Stimulated activated CD4-positive, alpha-beta T cell treated with anti-CD3 and anti-CD28 coated beads, Interleukin-1b, Interleukin-23, amount 100 ng/mL, for 24 hours (primary cell): ENCODE measurements at places on chromosomes 7 and 10.

- no peak for DNase-seq
These were observed 145.9 kb downstream of the LRRC4 start for GRCh38 chr7:127885222-127885772.

GRCh38 chr10:6543431-6544005, 36.6 kb downstream of the PRKCQ start:
- no peak for DNase-seq

DNA sequence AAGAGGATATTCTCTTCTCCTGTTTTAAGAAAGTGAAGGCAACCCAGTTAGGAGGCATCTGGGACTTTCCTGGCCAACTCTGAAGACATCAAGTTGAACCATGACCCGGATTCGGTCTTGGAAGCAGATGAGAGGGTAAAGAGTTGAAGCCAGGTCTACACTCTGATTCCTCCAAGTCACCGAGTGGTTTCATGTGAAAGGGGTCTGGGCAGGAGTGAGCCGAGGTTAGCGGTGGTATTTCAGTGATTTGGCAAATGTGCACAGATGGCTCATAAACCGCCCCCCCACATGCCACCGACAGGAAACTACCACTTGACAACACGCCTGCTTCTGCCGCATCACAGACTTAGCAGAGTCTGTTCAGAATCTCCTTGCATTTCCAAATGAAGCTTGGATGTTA, 11.4 kb upstream of the REPIN1 start:
- DNase-seq, result peak; percentile 47

- peak; percentile 41 for DNase-seq
These were observed 4.0 kb upstream of the SH3PXD2A start for GRCh38 chr10:103859161-103860086.

DNA sequence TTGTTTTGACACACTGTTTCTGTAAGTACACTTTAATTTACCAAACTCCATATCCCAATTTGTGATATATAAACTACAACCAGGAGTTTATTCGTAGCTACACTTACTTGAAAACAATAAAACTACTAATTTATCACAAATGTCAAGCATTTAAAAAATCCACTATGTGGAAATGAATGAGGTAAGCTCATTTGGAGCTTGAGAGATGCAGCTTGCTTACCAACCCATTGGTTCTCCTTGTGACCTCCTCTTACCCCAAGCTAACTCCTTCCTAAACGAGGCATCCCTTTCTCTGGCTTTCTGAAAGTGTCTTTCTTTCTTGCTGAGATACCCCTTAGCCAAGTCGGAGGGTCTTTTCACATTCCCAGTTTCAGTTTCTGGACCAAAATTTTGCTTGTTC, 2.5 kb downstream of the OR6V1 start:
- no peak for DNase-seq

- DNase-seq, result no peak
These were observed 254.8 kb upstream of the CTBP2 start for GRCh38 chr10:125415006-125415633.

GRCh38 chr10:62681211-62681940, 123.1 kb upstream of the ADO start:
- DNase-seq, result peak; percentile 78

- no peak for DNase-seq
These were observed 752 bp downstream of the LRMDA start for GRCh38 chr10:75432176-75432575.

DNA sequence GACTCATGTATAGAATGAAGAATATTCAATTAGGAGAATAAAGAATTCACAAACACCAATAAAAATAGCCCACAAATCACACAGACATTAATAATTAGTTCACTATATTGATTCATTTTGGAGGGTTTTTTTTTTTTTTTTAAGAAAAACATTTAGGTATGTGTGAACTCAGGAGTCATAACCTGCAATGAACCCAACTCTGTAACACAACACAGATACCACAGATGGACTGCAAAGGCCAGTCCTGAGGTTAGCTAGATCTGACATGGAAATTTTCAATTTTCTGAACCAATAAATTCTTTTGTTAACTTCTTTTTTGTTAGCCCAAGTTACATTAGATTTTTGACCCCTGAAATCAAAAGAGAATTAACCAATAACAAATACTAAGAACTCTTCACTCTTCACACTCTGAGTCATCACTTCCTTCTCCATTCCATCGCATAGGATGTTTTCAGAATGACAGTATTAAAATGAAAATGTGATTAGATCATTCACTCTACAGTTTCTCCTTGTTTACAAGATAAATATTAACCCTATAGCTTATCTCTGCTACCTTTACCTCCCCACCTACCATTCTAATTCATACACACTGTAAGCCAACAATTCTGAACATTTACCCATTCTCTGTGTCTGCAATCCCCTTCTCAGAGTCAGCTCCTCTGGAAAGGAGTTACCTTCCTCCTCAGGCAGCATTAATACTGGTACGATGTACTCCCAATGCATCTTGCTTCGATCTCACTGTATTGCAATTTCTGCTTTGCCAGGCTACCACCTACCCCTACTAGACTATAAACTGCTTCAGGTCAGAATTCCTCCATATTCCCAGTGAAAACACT, 141.5 kb downstream of the LRRN3 start:
- no peak for DNase-seq

DNA sequence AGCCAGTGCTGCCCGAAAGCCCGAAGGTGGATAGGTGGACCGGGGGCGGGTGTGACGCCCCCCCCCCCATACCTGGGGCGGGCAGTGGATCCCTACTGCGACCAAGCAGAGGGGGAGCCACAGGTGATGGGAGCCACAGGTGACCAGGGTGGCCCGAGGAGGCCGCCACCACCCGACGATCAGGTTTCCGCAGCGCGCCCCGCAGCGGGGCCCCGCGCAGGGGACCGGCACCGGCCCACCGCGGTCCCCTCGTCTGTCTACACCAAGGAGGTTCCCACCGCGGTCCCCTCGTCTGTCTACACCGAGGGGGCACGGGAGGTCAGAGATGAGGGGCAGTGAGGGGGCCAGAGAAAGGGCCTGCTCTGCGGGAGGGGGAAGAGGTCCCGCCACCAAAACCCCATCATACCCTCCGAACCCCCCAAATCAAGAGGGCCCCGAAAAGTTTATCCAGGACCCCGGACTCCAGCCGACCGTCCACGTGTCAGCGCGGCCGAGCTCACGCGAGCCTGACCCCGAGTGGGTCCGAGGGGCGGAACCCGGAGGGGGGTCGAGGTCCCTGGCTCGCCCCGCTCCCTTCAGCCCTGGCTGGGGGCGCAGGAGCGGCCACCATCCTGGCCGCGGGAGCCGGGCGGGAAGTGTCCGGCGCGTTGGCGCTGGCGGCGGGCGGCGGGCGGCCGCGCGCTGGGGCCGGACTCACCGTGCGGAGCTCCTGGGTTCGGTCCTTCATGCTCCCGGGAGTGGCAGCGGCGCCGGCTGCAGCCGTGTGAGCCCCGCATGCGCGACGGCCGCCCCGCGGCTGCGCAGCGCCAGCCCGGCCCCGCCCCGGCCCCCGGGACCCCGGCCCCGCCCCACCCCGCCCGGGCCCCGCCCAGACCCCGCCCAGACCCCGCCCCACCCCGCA, at the start of gene STX1A:
STX1A (minus strand) TSS at position 765 of the 901 bp plus-strand sequence; CDS start at position 727, 38 bp downstream.
- peak; percentile 54 for DNase-seq

- peak; percentile 48 for DNase-seq
These were observed at the start of gene GIGYF1 for GRCh38 chr7:100694098-100694745. TSS of gene GIGYF1 (minus strand) at chr7:100694250. CDS start at chr7:100688238, 6,012 bp downstream.

- DNase-seq, result no peak
These were observed 8.8 kb downstream of the TM9SF3 start for GRCh38 chr10:96578022-96578421.

DNA sequence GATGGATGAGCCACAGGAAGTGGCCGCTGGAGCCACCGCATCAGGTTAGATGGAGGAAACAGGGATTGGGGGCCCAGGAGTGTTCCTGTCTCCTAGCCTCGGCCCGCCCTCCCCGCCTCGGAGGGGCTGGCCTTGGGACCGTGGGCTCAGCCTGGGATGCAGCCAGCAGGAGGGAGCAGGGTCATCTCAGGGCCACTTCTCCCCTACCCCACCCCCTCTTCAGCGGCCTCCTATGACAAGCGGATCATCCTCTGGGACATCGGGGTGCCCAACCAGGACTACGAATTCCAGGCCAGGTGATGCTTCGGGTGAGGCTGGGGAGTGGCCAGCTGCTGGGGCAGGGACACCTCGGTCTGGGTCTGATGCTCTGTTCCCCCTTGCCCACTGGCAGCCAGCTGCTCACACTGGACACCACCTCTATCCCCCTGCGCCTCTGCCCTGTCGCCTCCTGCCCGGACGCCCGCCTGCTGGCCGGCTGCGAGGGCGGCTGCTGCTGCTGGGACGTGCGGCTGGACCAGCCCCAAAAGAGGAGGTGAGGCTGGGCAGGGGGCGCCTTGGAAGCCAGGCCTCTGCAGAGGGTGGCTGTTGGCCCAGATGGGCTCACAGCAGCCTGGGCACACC, 4.7 kb downstream of the LRWD1 start:
- no peak for DNase-seq

- DNase-seq, result no peak
These were observed 122.5 kb upstream of the SEM1 start for GRCh38 chr7:96832092-96832662.

DNA sequence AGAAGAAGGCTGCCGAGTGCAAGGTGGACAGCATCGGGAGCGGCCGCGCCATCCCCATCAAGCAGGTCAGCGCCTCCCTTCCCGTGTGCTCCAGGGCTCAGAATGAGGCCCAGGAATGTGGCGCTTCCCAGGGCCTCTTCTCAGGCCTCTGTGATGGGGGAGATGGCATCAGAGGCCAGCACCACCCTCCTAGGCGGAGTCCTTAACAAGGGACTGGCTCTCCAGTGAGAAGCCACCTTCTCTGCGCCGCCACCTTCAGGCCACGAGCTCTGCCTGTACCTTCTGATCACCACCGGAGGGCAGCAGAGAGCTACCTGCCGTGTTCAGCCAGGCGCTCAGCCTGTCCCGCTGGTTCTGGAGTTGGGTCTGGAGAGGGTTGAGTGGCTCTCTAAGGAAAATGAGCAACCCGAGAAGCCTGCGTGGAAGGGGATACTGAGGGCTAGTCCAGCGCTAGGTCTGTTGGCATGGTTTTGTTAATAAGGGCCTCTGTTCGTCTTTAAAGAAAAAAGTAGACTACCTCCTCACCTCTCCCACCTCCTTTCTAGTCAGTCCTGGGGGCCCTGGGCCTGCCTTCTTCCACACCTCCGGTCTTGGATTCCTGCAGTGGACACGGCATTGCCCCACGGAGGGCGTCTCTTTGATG, 37.7 kb downstream of the AGAP3 start:
- DNase-seq, result peak; percentile 85

DNA sequence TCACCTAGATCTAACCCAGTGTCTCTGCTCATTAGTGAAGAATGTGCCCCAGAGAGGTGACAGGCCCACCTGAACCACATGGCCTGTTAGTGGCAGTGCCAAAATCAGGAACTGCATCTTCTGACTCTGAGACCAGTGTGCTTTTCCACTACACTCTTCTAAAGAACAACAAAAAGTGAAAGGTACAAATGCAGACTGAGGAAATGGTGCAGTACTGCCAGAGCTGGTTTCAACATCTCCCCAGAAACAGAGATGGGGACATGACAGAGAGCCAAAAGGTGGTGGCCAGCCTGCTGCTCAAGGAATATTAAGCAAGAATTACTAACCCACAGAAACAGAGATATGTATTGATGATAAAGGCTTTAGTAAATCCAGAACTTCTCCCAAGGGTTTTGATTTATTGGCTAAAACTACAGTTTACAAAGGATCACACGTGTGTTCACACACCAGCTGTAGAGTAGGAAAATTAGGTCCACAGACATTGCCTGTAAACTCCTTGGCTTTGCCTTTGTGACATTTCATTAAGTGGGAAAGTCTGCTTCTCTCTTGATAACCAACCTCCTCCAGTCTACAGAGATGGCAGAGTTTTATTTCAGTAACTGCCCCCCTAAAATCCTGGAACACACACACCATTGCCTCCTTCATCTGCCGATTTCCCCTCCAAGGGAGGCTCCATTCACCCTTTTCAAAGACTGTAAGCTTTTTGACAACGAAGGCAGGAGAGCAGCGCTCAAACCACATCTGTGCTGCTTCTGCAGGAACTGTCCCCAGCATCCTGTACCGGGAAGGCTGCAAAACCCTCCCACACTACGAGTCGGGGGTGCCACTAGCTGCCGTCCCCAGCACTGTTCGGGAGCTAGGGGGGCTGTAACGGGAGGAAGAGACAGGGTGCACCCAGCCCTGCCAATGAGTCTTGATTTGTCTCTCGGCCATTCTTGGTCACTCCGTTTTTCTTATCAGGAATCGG, 29.8 kb downstream of the GSDME start:
- no peak for DNase-seq

DNA sequence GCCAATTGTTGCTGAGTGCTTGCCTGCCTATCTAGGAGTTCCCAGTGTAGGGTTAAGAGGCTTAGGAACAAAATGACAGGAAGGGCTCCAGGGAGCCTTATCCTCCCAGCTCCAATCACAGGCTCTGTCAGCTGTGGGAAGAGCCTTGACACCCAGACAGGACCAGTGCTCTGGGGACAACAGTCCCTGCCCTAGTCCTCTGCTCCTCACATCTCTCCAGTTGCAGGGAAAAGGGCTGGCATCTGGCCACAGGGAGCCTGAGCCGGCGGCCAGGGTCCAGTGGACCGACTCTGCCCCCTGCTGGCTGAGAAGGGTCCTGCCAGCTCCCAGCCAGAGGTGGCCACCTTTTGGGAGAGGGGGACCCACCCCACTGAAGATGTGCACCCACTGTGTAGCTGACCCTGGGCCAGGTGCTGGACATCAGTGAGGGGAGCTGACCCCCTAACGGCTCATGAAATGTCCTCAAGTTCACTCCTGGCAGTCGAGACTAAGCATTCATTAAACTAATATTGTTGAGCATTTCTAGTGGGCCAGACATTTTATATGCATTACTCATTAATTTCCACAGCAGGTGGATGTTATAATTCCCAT, 17.6 kb downstream of the DNAJB12 start:
- DNase-seq, result no peak

- no peak for DNase-seq
These were observed 1.1 kb upstream of the TRIP6 start for GRCh38 chr7:100865938-100866728.

DNA sequence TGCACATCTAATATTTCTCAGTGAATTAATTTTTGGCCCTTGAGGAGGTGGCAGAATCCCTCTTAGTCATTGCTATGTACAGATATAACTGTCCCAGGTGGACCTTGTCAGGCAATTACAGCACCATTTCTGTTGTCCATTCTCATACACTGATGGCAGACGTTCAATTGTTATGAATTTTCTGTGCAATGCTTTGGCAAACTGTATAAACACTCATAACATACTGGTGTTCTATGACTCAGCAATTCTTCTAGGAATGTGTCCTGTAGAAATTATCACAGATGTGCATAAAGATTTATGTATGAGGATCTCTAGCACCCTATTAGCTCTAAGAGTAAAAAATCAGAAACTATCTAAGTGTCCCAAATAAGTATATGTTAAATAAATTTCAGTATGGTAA, 80.8 kb downstream of the DNAJB9 start:
- DNase-seq, result no peak

GRCh38 chr7:6446838-6447580, 745 bp downstream of the DAGLB start:
- no peak for DNase-seq

GRCh38 chr10:113128450-113129070, 178.5 kb downstream of the TCF7L2 start:
- no peak for DNase-seq

GRCh38 chr10:98296524-98296923, 28.5 kb upstream of the LOXL4 start:
- no peak for DNase-seq

- DNase-seq, result no peak
These were observed 27.1 kb downstream of the CDHR3 start for GRCh38 chr7:105990141-105990540.
